ENCODE measurements at places on chromosomes 12 and 14. TPM values are rescaled to one million over a fixed set of nuclear protein-coding genes. Genes with fewer than 3 reads are reported as not detected.
A peak's percentile ranks its signal among the peaks of the same experiment; 100 is the strongest.

Gene FAM222A
- 4.0 TPM for total RNA-seq

Gene KRT83
- not detected for total RNA-seq

Gene POMT2
- 6.7 TPM for total RNA-seq

Gene SPIC
- not detected for total RNA-seq

Gene PLXNC1
- total RNA-seq, result 22.0 TPM

DNA sequence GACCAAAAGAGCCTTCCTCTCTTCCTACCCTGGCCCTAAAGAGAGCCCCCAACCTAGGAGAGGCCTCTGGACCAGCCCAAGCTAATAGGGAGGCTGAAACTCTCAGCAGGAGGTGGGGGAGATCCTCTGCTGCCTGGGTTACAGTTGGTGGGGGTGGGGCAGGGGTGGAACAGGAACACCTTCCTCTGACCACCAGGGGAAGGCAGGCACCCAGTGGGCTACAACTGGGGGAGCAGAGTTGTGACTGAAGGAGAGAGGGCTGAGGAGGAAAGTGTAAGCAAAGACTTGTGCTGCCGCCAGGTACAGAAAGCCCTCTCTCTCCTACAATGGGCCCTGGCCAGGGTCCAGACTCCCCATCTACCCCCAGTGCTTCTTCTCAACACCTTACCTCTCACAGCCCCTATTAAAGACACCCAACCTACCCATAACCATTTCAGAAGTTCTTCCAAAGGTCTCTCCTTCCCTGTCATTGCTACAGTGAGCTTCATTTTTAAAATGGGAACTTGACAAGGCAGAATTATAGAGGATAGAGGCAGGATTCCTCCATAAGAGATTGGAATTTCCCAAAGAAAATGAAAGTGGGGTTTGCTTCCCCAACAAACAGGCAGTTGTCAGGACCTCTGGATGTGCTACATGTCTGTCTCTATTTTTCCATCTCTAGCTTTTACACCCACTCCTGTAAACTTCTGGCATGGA is 1.4 kb downstream of the MYO1A start:
- H3K27ac ChIP-seq, result no peak overlapping the region
- H3K4me1 ChIP-seq, result peaks cover 31% of the 10 kb centered on the region
- no peak for DNase-seq
- peaks cover 2% of the 10 kb centered on the region for H3K27me3 ChIP-seq
- H3K4me3 ChIP-seq, result no peak overlapping the region

- no peaks in the 10 kb centered on the region for H3K27me3 ChIP-seq
- DNase-seq, result no peak
- H3K4me1 ChIP-seq, result no peaks in the 10 kb centered on the region
- H3K4me3 ChIP-seq, result no peak overlapping the region
- H3K27ac ChIP-seq, result no peak overlapping the region
Measured at GRCh38 chr14:33532553-33532952, 418.3 kb downstream of the EGLN3 start.

GRCh38 chr14:102321456-102322422 is 2.2 kb downstream of the ZNF839 start:
- peaks cover 4% of the 10 kb centered on the region for H3K36me3 ChIP-seq
- peaks cover 30% of the 10 kb centered on the region for H3K4me1 ChIP-seq
- H3K27ac ChIP-seq, result no peak overlapping the region
- no peak for DNase-seq
- no peaks in the 10 kb centered on the region for H3K27me3 ChIP-seq

DNA sequence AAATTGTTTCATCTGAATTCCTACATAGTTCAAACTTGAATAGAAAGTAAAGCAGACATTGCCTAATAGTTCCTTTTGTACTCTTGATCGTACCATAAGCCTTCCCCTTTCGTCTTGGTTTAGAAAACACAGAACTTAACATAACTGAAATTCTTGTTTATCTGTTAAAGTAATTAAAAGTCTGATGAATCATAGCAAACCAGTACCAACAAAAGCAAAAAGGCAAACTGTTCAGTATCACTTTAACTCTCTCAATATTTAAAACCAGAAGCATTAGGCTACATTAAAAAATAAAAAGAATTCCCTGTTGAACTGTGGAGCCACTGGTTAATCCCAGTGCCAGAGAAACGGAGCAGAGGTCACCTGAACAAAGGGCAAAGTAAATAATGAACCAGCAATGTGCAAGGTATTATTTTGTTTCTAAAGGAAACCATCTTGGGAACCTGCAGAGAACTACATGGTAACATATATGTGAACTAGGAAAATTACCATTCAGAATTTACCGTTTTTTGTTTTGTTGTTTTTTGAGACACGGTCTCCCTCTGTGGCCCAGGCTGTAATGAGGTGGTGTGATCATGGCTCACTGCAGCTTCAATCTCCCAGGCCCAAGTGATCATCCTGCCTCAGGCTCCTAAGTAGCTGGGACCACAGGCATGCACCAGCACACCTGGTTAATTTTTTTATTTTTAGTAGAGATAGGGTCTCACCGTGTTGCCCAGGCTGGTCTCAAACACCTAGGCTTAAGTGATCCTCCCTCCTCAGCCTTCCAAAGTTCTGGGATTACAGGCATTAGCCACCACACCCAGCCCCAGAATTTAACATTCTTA is 17.1 kb upstream of the HIGD1C start:
- no peak overlapping the region for H3K4me3 ChIP-seq
- no peak for DNase-seq
- H3K4me1 ChIP-seq, result no peaks in the 10 kb centered on the region
- H3K27ac ChIP-seq, result no peak overlapping the region

- no peak overlapping the region for H3K27ac ChIP-seq
- peaks cover 4% of the 10 kb centered on the region for H3K27me3 ChIP-seq
- no peaks in the 10 kb centered on the region for H3K36me3 ChIP-seq
- no peaks in the 10 kb centered on the region for H3K4me1 ChIP-seq
Measured at GRCh38 chr14:70181276-70181675, 7.5 kb downstream of the SLC8A3 start.

- no peak for DNase-seq
- H3K27ac ChIP-seq, result no peak overlapping the region
- H3K4me1 ChIP-seq, result no peaks in the 10 kb centered on the region
- H3K36me3 ChIP-seq, result no peaks in the 10 kb centered on the region
Measured at GRCh38 chr12:29943683-29944082, 159.9 kb upstream of the TMTC1 start.

GRCh38 chr14:69610874-69611171 is 573 bp upstream of the SUSD6 start:
- H3K4me3 ChIP-seq, result peak overlapping the region; percentile 33
- no peaks in the 10 kb centered on the region for H3K27me3 ChIP-seq
- no peak for DNase-seq
- H3K36me3 ChIP-seq, result no peaks in the 10 kb centered on the region

- no peak overlapping the region for H3K4me3 ChIP-seq
- no peak overlapping the region for H3K27ac ChIP-seq
- no peaks in the 10 kb centered on the region for H3K4me1 ChIP-seq
Measured at GRCh38 chr14:96239711-96240141, 16.3 kb upstream of the BDKRB1 start.

DNA sequence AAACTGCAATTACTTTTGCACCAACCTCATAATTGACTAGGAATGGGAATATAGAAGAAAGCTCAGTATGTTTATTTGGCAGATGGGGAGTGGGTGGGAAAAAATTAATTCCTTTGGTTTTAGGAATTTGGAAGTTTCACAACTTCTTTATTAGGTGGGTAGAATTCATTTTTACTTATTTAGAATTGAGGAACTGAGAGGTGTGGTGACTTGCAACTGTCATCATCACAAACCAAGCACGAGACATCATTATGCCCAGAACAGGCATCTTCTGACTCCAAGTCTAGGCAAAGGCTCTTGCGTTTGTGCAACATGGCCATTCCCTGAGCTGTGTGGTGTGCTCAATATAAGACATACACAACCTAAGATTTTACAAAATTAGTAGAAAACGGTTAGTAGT is 380.0 kb downstream of the ATP23 start:
- no peaks in the 10 kb centered on the region for H3K27me3 ChIP-seq
- no peak for DNase-seq
- H3K36me3 ChIP-seq, result no peaks in the 10 kb centered on the region
- H3K4me1 ChIP-seq, result no peaks in the 10 kb centered on the region
- H3K27ac ChIP-seq, result no peak overlapping the region
- no peak overlapping the region for H3K4me3 ChIP-seq

Measured in natural killer cell (primary cell).